GM23338 (cell line): ENCODE measurements at places on chromosomes 3 and 15. TPM values are rescaled to one million over a fixed set of nuclear protein-coding genes. Genes with fewer than 3 reads are reported as not detected.

GRCh38 chr3:143331350-143331749 is 211.8 kb downstream of the CHST2 start:
- DNase-seq: no peak

DNA sequence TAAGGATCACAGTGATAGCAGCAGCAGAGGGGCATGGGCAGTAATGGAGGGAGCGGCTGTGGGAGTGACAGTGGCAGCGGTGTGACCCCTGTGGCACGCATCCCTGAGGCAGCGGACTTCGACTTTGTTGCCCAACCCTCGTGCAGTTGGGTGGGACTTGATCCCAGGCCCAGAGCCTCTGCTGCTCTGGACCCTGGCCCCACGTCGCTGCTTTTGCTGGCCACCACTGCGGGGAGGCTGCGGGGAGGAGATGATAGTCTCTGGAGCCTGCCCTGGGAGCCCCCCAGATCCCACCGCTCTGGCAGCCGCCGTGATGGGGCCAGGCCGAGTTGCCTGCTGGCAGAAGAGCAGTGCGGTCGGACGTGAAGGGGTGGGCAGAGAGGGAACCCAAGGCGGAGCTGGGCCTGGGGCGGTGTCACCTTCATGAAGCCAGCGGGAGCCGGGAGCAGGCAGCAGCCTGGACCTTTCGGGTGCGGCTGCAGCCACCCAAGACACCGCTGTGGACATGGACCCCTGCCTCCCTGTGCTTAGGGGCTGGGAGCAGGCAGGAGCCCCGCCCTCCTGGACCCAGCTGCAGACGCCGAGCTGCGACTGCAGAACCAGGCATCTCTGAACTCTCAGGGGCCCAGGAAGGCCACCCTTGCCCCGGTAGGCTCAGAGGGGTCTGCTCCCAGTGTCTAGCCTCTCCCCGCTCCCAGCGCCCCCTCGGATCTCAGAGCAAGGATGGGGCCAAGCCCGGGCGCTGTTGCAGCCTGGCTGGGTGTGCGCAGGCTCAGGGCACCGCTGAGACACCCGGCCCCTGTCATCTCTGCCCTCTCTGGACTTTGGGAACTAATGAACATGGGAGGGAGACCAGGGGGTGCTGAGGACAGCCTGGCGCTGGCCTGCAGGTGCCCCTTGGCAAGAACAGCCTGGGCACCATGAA is 38.3 kb downstream of the COMMD2 start:
- DNase-seq: no peak

- no peak for DNase-seq
Measured at GRCh38 chr3:17515445-17516234, 226.8 kb downstream of the TBC1D5 start.

CDCP1 gene
- total RNA-seq: 17.4 and 20.1 TPM in 2 replicates

CHAC1 gene
- total RNA-seq: 112 and 124 TPM in 2 replicates
